ENCODE measurements at places on chromosomes 13 and 19. TPM values are rescaled to one million over a fixed set of nuclear protein-coding genes. Genes with fewer than 3 reads are reported as not detected.

FXYD7 gene
- polyA plus RNA-seq = 0.50 TPM

COL5A3 gene
- 0.60 TPM for polyA plus RNA-seq

GDF15 gene
- polyA plus RNA-seq = 3.2 TPM

KCNN4 gene
- polyA plus RNA-seq = 1.8 TPM

- no peak for DNase-seq
These were observed 53.0 kb upstream of the TDRD3 start for GRCh38 chr13:60343978-60344377.

DNA sequence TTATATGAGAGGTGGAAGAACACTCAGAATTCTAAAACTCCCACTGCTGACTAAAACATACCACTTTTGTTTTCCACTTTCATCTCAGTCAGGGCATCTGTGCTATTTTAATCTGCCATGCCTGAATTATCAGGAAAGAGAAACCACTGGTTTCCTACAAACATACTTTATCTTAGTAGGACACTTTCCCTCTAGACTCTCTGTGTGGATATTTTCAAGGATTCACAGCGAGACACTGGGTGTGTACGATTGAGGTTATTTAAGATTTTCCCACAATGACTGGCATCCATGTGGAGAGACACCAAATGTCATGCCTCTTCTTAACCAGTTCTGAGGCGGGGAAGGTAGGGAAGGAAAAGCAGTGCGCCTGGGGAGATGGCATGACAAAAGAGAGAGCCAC lies 212.2 kb downstream of the ENOX1 start:
- no peak for DNase-seq

GRCh38 chr13:70534466-70534865 lies 426.2 kb upstream of the KLHL1 start:
- no peak for DNase-seq

AKT2 gene
- polyA plus RNA-seq = 119 TPM

- no peak for DNase-seq
These were observed 7.4 kb upstream of the IGFL1 start for GRCh38 chr19:46221981-46222610.

DNA sequence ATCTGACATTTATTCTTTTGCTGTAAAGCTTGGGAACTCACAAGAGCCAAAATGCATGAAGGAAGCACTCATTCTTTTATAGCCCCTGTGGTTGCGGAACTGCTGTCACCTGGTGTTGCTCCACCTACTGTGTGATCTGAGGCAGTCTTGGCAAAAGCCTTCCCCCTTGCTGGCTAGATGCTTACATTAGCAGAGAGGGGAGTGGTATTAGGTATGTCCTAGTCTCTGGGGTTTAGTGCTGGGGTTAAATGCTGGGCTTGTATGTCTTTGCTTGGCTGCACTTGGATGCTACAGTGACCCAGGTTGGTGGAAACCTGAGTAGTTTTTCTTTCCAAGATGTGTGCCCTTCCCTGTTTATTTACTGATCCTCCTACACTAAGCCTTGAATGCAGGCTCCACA lies 99.3 kb downstream of the WDFY2 start:
- peak; percentile 57 for DNase-seq

GRCh38 chr13:100610391-100611347 lies 22.1 kb upstream of the GGACT start:
- no peak for DNase-seq

DNA sequence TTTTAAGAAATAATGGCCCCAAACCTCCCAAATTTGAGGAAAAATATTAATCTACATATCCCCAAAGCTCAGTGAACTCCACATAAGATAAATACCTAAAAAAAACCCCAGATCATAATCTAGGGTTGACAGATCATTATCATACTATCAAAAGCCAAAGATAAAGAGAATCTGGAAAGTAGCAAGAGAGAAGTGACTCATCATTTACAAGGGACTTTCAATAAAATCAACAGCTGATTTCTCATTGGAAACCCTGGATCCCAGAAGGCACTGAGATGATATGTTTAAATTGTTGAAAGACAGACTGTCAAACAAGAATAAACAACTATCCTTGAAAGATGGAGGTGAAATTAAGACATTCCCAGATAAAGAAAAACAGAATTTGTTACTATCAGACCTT lies 199.3 kb downstream of the KCNRG start:
- DNase-seq = no peak

- DNase-seq = no peak
These were observed 572 bp upstream of the FKBP8 start for GRCh38 chr19:18543814-18544475.

DNA sequence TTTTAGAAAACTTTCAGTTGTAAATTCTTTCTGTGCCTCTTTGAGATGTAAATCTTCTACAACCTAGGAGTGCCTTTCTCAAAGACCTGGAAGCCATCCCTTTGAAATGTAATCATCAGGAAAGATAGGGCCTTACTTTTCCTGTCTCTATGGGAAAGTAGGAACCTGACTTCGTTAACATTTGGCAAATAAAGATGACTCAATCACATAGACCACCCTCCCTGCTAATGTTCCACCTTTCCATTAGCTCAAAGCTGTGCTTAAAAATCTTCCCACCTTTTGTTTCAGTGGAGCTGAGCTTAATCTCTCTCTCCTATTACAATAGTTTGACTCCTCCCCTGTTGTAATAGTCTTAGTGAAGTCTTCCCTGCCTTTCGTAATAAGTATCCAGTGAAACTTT lies 247.7 kb downstream of the OLFM4 start:
- no peak for DNase-seq

CNN2 gene
- 175 TPM for polyA plus RNA-seq

DNA sequence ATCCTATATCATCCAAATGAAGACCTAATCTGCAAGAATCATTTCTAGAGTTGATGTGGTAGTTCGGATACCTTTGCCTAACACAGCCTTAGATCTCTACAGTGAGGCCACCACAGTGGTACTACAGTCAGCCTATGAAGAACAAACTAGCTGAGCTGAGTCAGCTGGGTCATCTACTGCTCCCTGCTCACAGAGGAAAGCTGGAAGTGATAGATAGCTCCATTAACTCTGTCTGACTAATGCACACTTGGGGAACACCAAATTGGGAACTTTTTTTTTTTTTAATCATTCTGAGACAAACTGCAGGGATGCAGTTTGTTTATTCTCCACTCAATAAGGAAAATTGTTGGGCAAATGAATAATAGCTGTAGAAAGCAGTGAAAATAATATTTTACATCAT lies 1160.6 kb downstream of the PCDH9 start:
- DNase-seq = no peak

GRCh38 chr19:29548483-29549085 lies 22.8 kb downstream of the VSTM2B start:
- no peak for DNase-seq

DNA sequence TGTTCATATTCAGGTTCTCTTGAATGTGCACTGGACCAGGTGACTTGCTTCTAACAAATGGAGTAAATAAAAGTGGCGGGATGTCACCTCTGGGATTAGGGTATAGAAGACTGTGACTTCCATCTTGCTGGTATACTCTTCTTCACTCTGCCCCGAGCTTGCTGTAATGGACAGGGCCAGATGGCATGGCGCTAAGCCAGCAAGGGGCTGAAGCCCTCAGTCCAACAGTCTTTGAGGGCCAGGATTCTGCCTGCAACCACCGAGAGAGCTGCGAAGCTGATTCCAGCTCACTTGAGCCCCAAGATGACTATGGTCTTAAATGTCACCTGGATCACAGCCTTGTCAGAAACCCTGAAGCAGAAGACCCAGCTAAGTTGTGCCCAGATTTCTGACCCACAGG lies 600.0 kb downstream of the FGF9 start:
- DNase-seq = no peak

GRCh38 chr19:16522559-16523377 lies 19.5 kb downstream of the CHERP start:
- DNase-seq = no peak

MCEMP1 gene
- 0.10 TPM for polyA plus RNA-seq

GRCh38 chr19:30269638-30270037 lies 102.5 kb upstream of the ZNF536 start:
- DNase-seq = no peak

- DNase-seq = no peak
These were observed 6.3 kb upstream of the BEST2 start for GRCh38 chr19:12745166-12745897.

NTF4 gene
- 2.7 TPM for polyA plus RNA-seq

- no peak for DNase-seq
These were observed 537.6 kb downstream of the EFNB2 start for GRCh38 chr13:105997581-105998550.

LGI4 gene
- 2.3 TPM for polyA plus RNA-seq

DNA sequence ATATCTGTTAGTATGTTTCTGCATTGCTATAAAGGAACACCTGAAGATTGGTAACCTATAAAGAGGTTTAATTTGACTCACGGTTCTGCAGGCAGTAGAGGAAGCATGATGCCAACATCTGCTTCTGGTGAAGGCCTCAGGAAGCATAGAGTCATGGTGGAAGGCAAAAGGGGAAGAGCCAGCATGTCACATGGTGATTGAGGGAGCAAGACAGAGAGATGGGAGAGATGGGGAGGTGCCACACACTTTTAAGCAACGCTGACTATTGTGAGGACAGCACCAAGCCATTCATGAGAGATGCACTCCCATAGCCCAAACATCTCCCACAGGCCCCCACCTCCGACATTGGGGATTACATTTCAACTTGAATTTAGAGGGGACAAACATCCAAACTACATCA lies 32.8 kb downstream of the COG6 start:
- no peak for DNase-seq

NCAN gene
- 0.07 TPM for polyA plus RNA-seq

- DNase-seq = no peak
These were observed 725 bp downstream of the ZNF682 start for GRCh38 chr19:20038358-20039202.

- peak; percentile 89 for DNase-seq
These were observed 31.2 kb upstream of the KLF2 start for GRCh38 chr19:16293118-16294091.

LYPD5 gene
- 0.71 TPM for polyA plus RNA-seq

ZNF578 gene
- 6.8 TPM for polyA plus RNA-seq

GRCh38 chr19:14487370-14488125 lies 8.4 kb downstream of the GIPC1 start:
- no peak for DNase-seq

DOCK9 gene
- 63.2 TPM for polyA plus RNA-seq

DNA sequence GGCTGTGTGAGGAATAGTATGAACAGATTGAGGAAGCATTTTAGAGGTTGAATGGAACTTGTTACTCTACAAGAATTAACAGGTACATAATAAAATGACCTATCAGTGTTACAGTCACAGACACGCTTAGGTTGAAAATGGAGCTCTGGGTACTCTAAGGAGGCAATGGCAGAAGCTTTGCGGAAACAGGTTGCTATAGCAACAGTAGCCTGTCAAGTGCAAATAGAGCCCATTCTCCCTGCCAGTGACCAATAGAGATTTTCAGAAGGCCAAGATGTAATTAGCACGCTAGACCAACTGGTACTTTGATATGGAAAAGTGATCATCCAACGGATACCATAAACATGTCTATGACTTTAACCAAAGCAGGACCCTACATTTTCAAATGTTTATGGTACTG lies 148.5 kb upstream of the FREM2 start:
- no peak for DNase-seq

DNA sequence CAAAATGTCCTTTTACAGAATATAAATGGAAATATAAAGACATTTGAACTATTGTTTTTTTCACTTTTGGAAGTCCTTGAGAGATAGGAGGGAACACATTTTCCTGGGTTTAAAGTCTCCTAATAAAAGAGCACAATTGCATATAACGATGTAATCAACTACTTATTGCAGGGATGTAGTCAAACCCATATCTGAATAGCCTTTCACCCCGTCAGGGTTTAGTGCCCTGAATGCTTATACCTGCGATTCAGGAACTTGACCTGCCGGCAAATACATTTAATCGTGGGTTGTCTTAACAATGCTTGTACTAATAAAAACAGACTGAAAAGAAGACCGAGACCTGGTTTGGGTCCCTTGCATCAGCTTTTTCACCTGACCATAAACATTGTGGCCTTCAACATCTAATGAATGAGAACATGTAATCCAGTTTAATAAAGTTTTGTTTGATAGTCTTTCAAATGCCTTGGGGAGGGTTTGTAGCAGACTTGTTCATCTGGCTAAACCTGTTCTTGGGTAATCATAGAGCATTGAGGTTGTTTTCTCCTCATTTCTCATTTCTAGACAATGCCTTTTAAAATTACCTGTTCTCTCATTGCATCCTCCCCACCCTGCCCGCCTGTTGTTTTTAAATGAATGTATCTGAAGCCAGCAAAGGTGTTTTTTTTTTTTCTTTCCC lies 7.0 kb downstream of the KLF5 start:
- DNase-seq = no peak

TEX101 gene
- polyA plus RNA-seq = not detected

- DNase-seq = no peak
These were observed 25.9 kb downstream of the UBAC2 start for GRCh38 chr13:99226513-99226912.

DNA sequence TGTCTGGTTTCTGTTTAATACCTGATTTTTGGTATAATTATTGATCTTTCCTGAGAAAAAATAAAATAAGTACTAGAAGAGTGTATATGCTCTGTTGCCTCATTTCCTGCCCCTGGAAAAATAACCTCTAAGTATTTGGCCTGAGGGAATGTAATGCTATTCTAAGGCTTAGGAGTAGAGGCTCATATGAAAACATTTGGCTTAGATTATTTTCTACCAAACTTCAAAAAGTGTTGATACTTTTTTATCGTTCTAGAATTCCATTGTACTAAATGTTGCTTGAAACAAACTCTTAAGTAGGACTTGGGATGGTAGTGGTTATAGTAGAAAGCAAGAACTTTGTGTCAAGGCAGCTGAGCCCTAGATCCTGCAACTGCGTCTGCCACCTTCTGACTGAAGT lies 57.8 kb downstream of the COG3 start:
- DNase-seq = no peak

DNA sequence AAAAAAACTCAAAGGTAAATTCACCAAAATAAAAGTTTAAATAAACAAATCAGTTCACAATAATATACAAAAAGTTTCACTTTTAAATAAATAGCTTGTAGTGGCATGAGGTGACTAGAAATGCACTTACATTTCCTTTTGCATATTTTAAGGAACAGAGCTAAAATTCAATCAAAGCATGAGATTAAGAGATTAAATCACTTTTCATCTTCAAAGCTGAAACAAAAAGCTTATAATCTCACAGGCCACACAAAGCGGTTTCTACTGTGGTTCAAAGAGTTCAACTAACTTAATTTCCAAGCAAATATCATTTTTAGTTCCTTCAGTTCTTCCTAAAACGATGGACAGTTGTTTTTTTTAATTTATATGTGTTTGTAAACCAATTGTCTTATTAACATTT lies 38.9 kb downstream of the TSC22D1 start:
- no peak for DNase-seq

IL4I1 gene
- 3.2 TPM for polyA plus RNA-seq

GRCh38 chr13:40549500-40550094 lies 116.8 kb downstream of the FOXO1 start:
- DNase-seq = no peak

TBXA2R gene
- polyA plus RNA-seq = 2.3 TPM

- no peak for DNase-seq
These were observed 4.6 kb downstream of the PCDH9 start for GRCh38 chr13:67225252-67226159.

TUBA3C gene
- polyA plus RNA-seq = not detected

Data from right renal cortex interstitium (tissue), 3 donors.